CD14-positive monocyte (primary cell): ENCODE measurements at places on chromosomes 5 and 9. TPM values are rescaled to one million over a fixed set of nuclear protein-coding genes. Genes with fewer than 3 reads are reported as not detected.

Gene PCDHB16
- polyA plus RNA-seq: not detected

- no peak overlapping the region for H3K27ac ChIP-seq
- DNase-seq: no peak
- H3K4me1 ChIP-seq: no peaks in the 10 kb centered on the region
- H3K36me3 ChIP-seq: no peaks in the 10 kb centered on the region
Measured at GRCh38 chr5:165057145-165057544, 1551.7 kb downstream of the MAT2B start.

Gene PNPLA7
- 0.10 TPM for polyA plus RNA-seq

GRCh38 chr5:115816226-115817081 is at the start of gene CDO1:
Gene CDO1, minus strand, starts transcription at chr5:115816659. Its CDS starts 262 bp downstream, at chr5:115816397.
- H3K36me3 ChIP-seq: no peaks in the 10 kb centered on the region
- peaks cover 81% of the 10 kb centered on the region for H3K27me3 ChIP-seq
- H3K4me3 ChIP-seq: no peak within 1 kb of the TSS
- no peak for DNase-seq

DNA sequence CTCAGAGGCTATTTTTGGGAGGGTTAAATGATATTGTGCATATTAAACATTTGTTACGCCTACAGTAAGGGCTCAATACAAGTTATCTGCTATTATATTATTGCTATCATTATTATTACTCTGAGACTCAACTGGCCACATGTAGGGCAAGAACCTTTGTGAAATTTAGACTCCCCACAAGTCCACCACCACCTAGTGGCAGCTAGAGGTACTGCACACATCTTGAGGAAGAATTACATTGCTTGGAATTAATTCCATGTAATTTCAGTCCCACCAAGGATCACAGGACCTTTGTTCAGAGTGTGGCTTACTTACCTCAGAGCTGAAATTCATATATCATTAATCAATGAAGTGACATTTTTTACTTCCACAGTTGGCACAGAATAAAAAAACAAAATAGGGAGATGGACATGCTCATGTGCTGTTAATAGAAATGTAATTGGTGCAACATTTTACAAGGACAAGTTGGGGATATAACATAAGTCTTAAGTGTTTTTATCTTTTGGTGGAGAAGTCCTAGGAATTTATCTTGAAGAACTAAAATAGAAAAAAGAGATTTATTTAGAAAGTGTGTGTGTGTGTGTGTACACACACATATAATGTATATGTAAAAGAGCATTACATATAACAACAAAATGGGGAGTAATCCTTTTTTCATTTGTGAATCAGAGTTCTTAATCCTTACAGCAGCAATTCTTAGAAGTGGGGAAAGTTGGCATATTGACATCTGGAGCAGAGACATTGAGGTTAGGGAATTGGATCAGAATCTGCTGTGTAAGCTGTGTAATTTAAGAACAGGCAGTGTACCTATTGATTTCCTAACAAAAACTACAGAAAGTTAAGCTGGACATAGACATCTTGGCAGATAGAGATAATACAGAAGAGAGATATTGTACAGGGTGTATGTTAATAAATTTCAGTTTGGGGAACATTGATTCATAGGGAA is 11.2 kb downstream of the MSANTD3 start:
- no peak overlapping the region for H3K27ac ChIP-seq
- H3K4me3 ChIP-seq: no peak overlapping the region

- H3K4me1 ChIP-seq: no peaks in the 10 kb centered on the region
- H3K27ac ChIP-seq: no peak overlapping the region
- H3K27me3 ChIP-seq: no peaks in the 10 kb centered on the region
- H3K4me3 ChIP-seq: no peak overlapping the region
Measured at GRCh38 chr5:103602438-103602837, 39.8 kb upstream of the NUDT12 start.

DNA sequence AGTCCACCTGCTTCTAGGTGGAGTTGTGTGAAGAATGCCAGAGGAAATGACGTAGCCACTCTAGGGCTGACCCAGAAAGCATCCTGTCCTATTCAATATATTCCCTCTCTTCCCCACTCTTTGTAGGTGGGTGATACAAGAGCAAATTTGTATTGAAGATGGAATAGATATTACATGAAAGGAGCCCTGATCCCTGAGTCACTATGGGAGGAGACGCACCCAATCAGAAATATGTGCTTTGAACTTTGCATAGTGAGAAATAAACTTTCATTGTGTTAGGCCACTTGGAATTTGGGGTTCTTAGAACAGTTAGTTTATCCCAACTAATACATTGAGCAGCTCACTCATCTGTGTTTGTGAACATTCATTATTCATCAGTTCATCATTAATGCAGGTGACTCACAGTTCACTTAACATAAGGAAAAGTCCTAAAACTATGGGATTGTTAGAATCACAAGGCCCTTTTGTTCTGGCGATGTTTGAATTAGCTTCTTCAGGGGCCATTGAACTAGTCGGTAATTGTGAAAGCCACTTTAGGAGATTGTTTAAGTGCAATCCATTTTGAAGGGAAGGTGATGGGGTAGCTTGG is 26.9 kb upstream of the NTRK2 start:
- DNase-seq: no peak
- H3K27ac ChIP-seq: no peak overlapping the region
- H3K36me3 ChIP-seq: no peaks in the 10 kb centered on the region
- no peaks in the 10 kb centered on the region for H3K4me1 ChIP-seq
